Upper lobe of right lung (tissue), 1 donor: ENCODE measurements at places on chromosomes 3 and 15.
A peak's percentile ranks its signal among the peaks of the same experiment; 100 is the strongest.

DNA sequence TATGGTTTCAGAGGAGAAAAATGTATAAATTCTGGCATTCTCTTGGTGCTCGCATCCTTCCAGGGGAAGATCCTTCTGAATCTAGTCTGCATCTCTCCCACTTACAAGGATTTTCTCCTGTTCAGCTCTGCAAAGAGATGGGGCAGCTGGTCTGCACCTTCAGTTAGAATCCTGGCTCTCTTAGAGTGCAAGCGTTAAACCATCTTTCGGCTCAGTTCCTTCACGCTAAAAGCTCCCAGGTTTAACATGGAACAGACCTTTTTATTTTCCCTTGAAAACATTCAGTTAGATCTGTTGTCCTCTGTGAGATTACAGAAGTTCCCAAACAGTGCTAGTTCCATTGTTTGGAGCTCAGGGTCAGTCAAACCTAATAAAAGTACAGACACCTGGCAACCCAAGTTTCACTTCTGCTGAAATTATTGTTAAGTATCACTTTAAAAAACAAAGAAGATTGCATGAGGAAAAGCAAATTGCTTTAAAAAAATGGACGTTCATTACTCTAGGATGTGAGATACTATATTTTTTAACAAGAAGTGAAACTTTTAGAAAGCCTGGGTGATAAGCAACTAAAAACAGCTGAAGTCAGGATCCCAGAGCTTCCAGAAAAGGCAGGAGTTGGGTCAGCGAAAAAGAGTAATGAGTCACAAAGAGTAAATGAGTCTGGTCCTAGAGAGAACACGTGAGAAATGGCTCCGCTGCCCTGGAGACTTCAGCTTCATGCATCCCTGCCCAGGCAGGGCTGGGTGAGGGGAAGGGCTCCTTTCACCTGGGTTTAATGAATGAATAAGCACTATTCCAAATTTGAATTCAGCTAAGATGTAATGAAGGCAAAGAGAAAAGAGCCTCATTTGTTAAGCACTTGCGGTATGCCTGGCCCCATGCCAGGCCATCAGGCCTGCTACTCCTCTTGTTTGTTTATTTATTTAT lies 63.3 kb downstream of the ABTB1 start:
- no peak for DNase-seq

GRCh38 chr15:90680371-90680935 lies 36.7 kb upstream of the BLM start:
- DNase-seq = no peak

DNA sequence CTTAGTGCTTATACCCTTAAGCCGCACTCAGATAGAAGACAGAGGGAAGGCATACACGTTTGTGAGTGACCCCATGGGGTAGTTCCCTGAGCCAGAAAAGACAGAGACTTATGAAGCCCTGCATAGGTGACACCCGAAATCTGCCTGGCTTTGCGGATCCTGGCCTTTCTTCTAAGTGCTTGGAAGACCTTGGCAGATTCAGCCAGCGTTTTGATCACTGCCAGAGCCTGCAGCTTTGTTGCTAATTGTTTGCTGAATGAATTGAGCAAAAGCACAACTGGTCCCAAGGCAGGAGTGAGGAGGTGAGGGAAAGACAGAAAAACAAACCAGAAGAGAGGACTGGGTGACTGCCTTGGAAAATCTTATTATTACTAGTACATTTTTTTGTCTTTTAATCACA lies 168.3 kb upstream of the ICE2 start:
- DNase-seq = no peak

- no peak for DNase-seq
Measured at GRCh38 chr3:47854720-47855455, 52.0 kb downstream of the DHX30 start.

DNA sequence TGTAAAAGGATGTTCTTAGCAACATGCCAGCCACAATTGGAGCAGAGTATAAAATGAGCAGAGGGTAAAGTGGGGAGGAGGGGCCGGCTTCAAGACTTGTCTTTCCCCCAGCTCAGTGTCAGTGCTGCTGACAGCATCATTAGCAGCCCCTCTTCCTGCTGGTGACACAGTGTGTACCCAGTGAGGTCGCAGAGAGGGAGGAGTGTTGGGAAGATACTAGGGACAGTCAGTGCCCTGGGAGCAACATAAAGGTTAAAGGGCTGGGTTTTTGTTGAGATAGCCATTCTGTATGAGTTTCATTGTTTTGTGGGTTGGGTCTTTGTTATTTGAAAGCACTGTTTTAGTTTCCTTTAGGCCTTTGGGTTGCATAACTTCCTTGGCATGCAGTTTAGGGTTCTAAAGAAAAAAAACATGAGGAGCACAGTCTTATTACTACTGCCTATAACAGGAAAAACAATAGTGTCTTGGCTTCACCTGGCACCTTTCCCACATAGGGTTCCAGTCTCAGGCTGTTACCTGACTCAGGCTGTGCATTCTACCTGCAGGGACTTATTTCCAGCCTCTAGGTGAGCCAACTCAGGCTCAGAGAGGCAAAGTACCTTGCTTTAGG lies 94.1 kb upstream of the SKOR1 start:
- no peak for DNase-seq

GRCh38 chr15:78405336-78405924 lies 32.6 kb upstream of the IREB2 start:
- DNase-seq = no peak

- DNase-seq = no peak
Measured at GRCh38 chr15:34439878-34440277, 2.3 kb upstream of the GOLGA8A start.

DNA sequence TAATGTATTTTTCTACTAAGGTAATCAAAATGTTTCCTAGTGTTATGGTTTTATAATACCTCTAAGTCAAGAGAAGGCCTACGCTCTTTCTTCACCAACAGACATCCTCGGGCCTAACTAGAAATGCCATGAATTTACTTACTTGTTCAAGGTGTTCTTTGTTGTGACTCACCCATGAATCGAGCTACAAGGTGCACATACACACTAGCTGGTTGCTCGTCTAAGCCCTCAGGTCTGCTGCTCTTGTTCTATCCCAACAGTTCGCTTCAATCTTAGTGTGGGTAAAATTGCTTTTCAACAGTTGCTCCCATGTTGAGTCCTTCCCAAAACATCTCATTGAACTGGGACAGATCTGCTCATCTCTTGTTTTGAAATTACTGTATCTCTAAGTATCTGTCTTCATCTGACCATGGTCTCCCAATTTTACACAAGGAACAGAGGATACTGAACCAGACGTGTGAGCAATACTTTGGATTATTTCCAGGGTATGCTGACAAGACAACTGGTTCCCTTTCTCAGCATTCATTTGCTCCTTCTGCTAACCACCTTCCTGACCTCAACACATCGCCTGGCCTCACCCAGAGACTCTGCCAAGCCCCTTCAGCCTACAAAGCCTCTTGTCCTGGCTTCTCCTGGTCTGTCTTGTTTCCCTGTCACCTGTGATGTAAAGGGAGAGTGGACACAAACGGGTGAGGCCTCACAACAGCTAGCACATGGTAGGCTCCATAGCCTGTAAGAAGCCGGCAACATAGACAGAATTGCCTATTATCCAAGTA lies 84.2 kb downstream of the NEDD4 start:
- no peak for DNase-seq

GRCh38 chr3:196868297-196868661 lies 559 bp downstream of the SENP5 start:
- DNase-seq = no peak

DNA sequence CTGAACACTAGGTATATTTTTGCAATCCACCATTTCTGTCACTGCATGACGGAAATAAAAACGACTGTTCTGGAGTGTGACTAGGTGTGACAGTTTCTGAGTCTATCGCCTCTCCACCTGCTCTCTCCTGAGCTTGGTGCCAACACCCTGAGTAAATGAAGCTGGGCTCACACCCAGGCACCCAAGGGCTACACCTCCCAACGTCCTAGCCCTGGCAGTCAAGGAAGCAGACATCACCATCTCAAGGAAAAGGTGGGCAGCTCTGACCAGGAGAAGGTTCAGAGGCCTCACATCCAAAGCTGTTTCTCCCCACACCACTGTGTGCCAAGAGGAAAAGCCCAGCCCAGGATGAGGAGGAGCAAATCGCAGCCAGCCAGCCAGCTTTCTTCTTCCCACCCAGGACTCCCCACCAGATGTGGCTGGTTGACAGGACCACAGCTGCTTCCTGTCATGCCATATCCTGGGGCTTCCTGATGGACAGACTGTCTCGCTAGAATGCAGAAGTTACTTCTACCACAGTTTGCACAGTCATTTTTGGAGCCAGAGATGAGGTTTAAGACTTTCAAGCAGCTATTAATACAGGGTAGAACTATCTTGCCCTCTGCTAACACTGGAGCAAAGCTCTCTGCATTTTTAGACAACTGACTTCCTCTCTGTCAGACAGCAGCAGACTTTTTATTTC lies 3.3 kb downstream of the SCAMP2 start:
- peak; percentile 80 for DNase-seq

DNA sequence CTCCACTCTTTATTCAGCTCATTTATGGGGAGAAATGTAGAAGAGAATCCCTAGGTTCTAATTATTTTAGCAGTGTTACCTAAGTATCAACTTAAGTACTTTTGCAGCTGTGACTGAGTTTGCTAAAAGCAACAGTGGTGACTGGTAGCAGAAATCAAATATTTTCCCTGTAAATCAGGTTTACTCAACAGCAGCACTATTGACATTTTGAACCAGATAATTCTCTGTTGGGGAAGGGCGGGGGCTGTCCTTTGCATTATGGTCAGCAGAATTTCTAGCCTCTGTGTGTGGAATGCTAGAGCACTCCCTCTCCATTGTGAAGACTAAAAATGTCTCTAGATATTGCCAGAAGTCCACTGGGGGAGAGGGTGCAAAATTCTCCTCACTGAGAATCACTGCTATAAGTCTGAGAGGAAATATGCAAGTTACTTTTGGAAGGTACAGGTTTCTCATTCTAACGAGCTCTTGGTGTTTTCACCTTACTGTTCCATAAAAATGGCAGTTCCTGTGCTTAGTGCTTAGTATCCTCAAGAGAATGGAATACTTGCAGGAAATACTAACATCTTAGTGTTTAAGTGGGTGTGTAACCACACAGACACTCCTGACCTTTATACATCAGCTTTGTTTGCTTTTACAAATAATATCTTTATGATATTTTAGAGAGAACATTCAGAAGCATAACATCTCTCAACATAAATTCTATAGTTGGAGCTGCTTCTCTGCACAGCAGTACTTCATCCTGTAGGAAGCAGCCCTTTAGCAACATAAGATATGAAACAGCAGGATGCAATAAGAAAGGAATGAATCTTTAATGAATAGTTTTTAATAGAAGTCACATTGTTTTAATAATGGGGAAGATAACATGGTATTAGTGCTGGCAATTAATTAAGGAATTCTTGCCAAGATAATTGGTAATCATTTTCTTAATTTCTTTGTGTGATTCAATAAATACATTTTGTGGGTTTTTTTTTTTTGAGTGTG lies 246.5 kb upstream of the GOLIM4 start:
- no peak for DNase-seq

DNA sequence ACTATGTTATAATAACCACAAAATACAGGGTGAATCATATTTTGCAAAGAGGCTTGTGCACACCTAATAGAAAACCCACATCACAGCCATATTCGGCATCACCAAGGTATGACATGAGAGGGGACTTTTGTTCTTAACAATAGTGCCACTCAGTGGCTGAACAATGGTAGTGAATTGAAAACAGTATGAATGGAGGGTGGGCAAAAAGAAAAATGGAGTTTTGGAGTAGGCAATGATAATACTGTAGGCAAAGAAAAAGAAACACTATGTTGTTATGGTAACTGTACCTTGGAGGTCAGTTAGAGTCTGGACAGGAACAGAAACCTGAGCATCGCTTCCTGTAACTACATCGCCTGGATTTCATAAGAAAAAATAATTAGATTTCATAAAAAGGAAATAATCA lies 348.6 kb downstream of the PLCL2 start:
- DNase-seq = no peak

- DNase-seq = no peak
Measured at GRCh38 chr3:67557848-67558355, 96.5 kb downstream of the SUCLG2 start.

GRCh38 chr3:14452740-14453710 lies 50.6 kb downstream of the SLC6A6 start:
- DNase-seq = no peak

- DNase-seq = no peak
Measured at GRCh38 chr3:124492824-124493223, 237.4 kb upstream of the UMPS start.

DNA sequence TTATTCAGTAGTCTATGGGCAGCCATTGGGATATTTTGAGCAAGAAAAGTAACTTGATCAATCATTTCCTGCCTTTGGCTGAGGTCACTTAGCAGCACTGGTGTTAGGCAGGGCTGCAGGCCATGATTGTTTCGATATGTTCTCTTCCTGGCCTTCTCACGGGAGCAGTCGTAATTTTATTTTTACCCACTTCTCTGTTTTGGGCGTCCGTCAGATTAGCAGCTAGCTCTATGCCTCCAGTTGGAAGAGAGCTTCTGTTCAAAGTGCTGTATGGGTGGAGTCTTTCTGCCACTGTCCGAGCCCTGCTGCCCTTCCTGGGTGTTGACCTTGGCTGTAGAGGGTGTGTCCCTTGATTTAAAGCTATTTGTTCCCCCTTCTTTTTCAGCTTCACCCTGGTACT lies 123.4 kb upstream of the ROPN1 start:
- DNase-seq = no peak

GRCh38 chr3:112092496-112093179 lies 6.4 kb downstream of the C3orf52 start:
- DNase-seq = no peak

DNA sequence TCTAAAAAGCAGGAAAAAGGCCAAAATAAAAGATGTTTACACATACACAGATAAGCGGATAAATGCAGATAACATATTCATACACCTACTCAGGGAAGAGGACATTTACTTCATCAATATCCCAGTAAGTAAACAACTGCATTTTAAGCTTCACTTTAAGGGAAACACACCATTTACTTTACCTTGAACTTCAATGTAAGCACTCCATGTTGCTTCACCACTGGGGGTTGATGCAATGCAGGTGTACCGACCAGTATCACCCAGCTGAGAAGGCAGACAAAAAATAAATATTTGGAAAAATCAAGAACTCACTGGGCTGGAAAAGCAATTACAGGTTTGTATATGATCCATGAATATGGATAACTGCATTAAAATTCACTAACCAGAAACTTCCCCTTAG lies 1099.5 kb downstream of the ROBO1 start:
- DNase-seq = no peak

GRCh38 chr15:80152896-80153876 lies at the start of gene FAH:
FAH (plus strand) TSS chr15:80152999; CDS start chr15:80153055, 56 bp downstream.
- DNase-seq = no peak

- peak; percentile 62 for DNase-seq
Measured at GRCh38 chr15:35624881-35625280, 78.9 kb upstream of the DPH6 start.

DNA sequence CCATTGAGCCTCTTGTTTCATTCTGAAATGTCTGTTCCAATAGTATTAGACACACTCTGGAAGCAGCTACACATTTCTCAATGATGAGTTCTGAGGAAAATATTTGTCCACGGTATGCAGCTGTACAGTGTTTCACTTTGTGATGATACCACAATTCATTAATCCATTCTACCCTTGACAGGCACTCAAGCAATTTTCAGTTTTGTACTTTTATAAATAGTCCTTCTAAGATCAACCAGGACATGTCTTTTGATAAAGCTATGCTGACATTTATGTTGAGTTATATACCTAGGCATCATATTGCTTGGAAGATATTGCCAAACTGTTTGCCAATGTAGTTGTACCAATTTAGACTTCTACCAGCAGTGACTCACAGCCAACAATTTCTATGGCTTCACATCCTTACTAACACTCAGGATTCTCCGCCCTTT lies 165.1 kb upstream of the COL8A1 start:
- no peak for DNase-seq

GRCh38 chr3:28210968-28211713 lies 30.3 kb upstream of the CMC1 start:
- DNase-seq = no peak

- DNase-seq = no peak
Measured at GRCh38 chr3:15685927-15686326, 84.4 kb downstream of the BTD start.
